ENCODE measurements at places on chromosomes 12 and 14. TPM values are rescaled to one million over a fixed set of nuclear protein-coding genes. Genes with fewer than 3 reads are reported as not detected.

GRCh38 chr14:42322531-42323284, 716.0 kb downstream of the LRFN5 start:
- DNase-seq = no peak

DNA sequence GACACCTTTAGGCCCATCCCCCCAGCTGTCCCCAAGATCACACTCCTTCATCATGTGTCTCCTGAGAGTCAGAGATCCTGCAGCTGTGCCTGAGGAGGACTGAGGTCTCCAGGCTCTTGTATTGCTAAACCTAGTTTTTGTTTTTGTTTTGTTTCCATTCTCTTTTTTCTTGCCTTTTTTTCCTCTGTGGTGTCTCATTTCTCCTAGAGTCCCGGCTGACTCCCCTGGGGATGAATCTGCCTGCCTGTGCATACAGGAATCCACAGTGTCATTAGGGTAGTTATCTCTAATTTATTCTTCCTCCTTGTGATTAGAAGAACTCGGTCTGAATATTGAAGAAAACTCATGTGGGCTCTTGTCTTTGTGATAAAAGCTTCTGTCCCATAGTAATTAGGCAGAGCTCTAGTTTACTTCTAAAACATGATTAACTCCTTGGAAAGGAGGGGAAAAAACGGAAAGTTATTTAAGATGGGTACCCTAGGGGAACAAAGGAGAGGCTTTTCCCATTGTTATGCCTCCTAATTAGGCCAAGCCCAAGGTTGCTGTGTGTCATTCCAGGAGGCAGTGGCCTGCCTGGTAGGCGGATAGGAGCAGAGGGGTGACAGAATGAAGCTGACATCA, 343.2 kb downstream of the ZFP36L1 start:
- DNase-seq = no peak

DNA sequence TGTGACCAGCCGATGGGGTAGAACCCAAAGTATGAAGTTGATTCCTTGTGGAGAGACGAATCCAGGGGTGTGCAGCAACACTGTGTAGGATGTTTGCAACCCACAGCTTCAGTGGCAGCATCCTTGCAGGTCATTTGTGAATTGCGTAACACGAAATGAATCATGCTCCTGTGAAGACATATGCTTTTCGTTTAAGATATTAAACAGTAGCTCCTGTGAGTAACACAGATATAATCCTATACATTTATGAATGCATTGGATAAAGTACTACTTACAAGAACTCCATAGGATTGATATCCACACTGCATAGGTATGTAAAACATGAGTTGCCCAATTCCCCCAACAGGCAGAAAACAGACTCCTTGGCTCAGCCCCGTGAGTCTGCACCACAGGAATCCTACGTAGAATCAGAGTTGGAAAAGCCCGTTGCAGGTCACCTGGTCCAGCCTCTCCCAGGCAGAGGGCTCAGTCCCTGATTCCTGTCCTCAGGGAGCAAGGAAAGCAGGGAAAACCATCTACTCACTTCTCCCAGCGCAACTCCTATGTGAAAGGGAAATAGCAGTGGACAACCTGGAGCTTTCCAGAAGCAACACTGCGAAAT, 75.8 kb downstream of the GPATCH2L start:
- peak; percentile 55 for DNase-seq

DNA sequence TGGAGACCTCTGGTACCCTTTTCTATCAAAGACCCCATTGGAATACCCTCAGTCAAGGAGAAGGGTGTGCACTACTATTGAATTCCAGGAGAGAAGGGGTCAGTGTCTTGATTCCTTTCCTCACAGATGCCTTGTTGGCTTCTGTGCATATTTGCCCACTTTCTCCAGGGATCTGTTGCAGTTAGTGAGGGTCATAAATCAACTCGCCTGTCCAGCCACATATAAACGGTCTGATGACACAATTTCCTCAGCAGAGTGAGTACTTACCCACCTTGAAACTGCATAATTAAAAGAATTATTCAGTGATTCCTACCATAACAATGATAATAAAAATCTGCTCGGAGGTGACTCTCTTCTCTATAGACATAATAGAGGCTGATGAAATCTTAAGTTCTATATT, 13.9 kb upstream of the DCD start:
- DNase-seq = no peak

- DNase-seq = no peak
Observed at GRCh38 chr12:100474617-100475016, 951 bp downstream of the NR1H4 start.

DNA sequence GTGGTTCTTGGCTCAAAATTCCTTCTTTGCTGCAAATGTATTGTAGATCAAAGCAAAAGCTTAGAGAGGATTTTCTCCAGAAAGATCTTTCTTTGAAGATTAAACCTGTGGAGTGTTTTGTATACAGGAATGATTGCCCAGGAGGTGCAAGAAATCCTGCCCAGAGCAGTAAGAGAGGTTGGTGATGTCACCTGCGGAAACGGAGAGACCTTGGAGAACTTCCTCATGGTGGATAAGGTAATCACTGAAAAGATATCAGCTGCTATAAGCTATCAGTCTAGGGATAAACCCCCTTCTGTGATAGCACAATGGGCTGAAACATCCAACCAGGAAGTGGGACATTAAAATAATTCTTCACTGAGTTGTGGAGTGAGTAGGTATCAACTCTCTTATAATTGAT, 85.7 kb downstream of the MYRFL start:
- no peak for DNase-seq

DNA sequence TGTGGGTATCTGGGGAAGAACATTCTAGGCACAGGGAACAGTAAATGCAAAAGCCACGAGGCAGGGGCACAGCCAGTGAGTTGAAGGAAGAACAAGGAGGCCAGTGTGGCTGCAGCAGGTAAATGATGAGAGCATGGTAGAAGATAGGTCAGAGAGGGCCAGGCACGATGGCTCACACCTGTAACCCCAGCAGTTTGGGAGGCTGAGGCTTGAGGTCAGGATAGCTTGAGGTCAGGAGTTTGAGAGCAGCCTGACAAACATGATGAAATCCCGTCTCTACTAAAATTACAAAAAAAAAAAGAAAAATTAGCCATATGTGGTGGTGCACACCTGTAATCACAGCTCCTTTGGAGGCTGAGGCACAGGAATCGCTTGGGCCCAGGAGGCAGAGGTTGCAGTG, 86.7 kb upstream of the ESRRB start:
- no peak for DNase-seq

DNA sequence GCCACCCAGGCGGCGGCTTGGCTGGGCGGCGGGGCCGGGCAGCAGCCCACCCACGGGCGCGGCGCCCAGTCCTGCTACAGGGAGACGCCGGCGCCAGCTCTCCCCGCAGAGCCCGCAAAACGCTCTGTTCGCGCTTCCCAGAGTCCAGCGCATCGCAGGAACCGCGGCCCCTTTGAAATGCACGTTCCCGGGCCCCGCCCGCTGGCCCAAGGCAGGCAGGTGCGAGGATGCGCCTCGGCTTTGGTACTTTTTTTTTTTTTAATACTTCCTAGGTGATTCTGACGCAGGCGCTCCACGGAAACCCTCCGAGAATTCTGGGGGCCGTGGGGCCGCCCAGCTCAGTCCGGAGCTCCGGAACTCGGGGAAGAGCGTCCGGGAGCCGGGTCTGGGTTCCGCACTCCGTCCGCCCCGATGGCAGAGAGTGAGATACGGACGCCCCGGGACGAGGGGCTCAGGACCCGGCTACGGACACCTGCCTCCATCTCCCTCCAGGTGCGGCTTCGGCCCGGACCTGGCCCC, 483 bp downstream of the POC1B start:
- peak; percentile 59 for DNase-seq

DNA sequence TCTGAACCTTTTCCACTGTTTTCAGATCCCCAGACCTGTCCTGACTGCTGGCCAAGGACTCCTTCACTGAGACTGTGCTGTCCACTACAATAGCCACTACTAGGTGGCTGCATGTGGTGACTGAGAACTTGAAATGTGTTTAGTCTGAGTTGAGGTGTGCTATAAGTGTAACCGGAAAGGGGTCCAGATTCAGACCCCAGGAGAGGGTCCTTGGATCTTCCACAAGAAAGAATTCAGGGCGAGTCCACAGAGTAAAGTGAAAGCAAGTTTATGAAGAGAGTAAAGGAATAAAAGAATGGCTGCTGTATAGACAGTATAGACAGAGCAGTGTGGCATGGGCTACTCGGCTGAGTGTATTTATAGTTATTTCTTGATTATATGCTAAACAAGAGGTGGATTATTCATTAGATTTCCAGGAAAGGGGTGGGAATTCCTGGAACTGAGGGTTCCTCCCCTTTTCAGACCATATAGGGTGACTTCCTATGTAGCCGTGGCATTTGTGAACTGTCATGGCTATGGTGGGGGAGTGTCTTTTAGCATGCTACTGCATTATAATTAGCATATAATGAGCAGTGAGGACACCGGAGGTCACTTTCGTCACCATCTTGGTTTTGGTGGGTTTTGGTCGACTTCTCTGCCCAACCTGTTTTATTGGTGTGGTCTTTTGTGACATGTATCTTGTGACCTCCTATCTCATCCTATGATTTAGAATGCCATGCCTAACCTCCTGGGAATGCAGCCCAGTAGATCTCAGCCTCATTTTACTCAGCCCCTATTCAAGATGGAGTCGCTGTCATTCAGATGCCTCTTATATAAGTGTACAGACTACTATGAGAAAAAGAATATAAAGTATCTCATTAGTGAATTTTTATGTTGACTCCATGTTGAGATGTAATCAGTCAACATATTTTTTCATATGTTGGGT, 70.0 kb upstream of the SRSF5 start:
- DNase-seq = no peak

DNA sequence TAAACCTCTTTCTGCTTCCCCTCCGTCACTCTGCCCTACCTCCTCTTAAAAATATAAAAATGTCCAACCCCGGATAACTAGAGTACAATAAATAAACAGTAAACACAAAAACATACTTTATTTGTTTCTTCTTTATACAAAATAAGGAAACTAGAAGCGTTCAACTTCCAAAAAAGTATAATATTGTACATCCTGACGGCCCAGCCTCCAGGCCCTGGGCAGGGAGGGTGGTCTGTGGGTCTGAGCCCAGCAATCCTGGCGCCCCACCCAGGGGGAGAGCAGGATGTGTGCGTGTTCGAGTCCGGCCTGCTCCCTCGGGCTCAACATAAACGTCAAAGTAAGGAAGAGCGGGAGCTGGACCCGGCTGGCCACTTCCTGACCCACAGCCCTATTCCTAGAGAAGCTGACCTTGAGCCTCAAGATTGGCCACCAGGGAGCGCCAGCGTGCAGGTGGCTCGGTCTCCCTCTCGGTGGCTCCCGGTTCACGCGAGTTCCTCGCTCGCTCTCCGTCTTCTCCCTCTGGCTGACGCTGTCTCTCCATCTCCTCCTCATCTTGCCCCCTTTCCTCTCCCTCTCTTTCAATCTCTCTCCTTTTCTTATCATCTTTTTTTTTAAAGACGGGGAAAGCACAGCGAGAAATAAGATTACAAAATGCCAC, 9.4 kb downstream of the LHX5 start:
- no peak for DNase-seq

DNA sequence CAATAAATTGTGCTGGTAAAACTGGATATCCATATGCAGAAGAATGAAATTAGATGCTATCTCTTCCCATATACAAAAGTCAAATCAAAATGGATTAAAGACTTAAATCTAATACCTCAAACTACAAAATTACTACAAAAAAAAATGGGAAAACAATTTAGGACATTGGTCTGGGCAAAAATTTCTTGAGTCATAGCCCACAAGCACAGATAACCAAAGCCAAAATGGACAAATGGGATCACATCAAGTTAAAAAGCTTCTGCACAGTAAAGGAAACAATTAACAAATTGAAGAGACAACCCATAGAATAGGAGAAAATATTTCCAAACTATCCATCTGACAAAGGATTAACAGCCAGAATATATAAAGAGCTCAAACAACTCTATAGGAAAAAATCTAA, 264.6 kb downstream of the NUAK1 start:
- no peak for DNase-seq

DNA sequence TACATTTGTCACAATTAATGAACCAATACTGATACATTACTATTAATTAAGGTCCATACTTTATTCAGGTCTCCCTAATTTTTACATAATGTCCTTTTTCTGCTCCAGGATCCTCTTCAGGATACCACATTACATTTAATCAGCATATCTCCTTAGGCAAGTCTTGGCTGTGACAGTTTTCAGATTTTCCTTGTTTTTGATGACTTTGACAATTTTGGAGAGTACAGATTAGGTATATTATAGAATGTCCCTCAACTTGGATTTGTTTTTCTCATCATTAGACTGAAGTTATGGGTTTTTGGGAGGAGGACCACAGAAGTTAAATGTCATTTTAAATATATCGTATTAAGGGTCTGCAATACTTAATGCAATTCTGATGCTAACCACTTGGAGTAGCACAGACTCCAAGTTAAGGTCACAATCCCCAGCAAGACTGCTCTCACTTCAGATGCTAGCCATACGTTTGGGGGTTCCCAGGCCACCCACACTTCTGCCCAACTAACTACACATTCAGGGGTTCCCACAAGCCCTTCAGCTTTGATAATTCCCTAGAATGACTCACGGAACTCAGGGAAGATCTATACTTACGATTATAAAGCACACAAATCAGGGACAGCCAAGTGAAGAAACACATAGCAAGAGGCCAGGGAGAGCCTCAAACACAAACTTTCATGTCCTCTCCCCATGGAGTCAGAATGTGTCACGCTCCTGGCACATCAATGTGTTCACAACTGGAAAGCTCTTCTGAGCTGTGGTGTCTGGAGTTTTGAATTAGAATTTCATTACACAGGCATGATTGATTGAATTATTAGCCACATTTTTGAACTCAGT, 17.0 kb upstream of the NUBPL start:
- DNase-seq = no peak

- DNase-seq = no peak
Observed at GRCh38 chr14:74569387-74569786, 42.6 kb downstream of the LTBP2 start.

DNA sequence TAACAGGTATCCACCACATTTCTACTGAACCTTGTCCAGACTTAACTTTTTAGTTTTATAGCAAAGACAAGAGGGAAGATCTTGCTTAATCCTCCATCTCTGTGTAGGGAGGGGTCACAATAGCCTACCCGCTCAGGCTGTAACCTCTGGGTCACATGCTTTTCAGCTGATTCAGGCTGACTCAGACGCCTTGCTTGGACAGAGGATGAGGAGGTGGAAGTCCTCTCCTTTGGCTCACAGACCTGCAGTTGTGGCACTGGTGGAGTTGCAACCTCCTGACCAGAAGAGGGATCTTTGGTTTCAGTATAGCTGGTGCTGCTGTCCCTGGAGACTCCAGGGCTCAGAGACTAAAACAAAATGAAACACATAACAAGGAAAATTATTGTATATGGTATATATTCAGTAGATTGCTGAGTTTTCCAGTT, 16.2 kb downstream of the ACIN1 start:
- peak; percentile 79 for DNase-seq

GRCh38 chr14:37172024-37172869, at the start of gene SLC25A21:
SLC25A21 (minus strand) TSS chr14:37172606.
- peak; percentile 76 for DNase-seq

Gene TTC6
- not detected for polyA plus RNA-seq

Gene SIX6
- polyA plus RNA-seq = not detected

Gene SRP54
- polyA plus RNA-seq = 38.0 TPM

Gene CFAP73
- polyA plus RNA-seq = not detected

Gene NUAK1
- 13.7 TPM for polyA plus RNA-seq

Gene FKBP4
- polyA plus RNA-seq = 75.7 TPM

Gene CCDC177
- polyA plus RNA-seq = not detected

Gene PCED1B
- 7.1 TPM for polyA plus RNA-seq

Gene GPR137C
- 0.06 TPM for polyA plus RNA-seq

Gene CACNA2D4
- 0.14 TPM for polyA plus RNA-seq
